ENCODE measurements at places on chromosomes 3 and 15. TPM values are rescaled to one million over a fixed set of nuclear protein-coding genes. Genes with fewer than 3 reads are reported as not detected.

The TEX9 gene
- 17.4 TPM for total RNA-seq

DNA sequence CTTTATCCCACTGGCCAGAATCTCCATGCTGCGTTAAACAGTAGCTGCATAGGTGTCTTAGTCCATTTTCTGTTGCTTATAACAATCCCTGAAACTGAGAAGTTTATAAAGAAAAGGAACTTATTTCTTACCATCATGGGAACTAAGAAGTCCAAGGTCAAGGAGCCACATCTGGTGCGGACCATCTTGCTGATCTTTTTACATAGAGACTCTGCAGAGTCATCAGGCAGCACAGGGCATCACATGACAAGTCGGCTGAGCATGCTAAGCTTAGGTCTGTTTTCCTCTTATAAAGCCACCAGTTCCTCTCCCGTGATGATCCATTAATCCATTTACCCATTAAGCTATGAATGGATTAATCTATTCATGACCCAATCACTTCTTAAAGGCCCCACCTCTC lies 22.4 kb upstream of the FAM174B start:
- DNase-seq = peak; percentile 25

DNA sequence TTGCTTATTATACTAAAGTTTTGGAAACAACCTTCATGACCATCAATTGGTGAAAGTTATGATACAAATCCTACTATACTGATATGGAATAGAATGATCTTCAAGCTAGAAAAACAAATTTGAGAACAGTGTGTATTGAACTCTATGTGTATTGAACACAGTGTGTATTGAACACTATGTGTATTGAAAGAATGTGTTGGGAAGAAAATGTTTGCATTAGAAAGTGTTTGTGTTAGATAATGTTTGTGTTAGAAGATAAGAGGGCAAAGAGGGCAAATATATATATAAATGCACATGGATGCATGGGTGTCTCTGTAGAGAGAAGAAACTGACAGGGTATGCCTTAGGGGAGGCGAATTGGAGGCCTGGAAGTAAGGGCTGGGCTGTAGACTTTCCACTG lies 42.4 kb downstream of the PCCB start:
- DNase-seq = no peak

DNA sequence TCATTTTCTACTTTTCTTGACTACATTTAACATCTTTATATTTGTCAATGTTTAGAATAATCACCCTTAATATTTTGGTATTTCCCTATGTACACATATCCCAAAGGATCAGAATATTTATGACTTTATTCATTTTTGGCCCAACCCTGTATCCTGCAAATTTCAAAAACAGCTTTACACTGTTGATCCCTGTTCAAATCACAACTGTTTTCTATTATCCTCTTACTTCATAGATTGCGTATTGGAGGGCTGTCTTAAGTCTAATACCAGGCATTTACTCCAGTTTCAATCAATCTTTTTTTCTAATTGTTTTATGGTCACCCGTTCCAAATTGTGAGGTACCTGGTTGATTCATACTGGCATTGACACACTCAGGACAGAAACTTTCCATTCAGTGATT lies 107.9 kb downstream of the RPL22L1 start:
- no peak for DNase-seq

DNA sequence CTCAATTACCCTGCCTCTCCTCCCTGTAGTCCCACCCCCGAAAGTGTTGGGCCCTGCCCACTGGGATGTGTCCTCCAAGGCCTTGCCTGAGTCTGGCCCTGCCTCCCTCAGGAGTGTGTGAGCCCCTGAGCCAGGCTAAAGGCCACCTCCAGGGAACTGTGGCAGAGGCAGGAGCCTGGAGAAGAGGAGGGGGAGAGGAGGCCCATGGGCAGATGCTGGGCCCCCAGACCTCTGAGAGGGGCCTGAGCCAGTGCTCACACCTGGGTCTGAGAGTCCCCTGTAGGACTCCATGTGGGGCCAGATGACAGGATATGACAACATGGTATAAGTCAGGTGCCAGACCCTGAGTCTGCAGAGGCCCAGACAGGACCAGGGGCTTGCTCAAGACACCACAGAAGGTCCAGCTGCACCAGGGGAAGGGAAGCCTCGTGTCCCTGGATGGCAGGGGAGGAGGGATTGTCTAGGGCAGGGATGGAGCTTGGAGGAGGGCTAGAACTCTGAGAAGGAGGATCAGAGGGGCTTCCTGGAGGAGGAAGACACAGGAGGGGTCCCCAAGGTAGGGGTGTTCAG lies 217.9 kb downstream of the TBC1D2B start:
- DNase-seq = no peak

DNA sequence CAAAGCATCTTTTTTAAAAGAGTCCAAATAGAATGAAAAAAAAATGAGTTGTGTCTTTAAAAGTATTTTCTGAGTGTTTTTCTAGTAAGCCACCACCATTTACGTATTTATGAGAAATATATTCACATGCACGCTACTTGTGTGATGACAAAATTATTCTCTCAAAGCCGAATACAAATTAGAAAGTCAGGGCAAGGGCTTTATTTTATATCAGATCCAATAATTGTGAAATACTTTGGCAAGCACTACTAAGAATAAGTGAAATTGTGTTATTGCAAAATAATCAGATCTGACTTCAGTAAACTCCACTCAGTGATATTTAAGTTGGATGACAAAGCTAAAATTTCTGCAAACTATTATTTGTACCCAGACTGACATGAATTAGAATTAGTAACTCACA lies 589.3 kb upstream of the KCNMB2 start:
- peak; percentile 85 for DNase-seq

DNA sequence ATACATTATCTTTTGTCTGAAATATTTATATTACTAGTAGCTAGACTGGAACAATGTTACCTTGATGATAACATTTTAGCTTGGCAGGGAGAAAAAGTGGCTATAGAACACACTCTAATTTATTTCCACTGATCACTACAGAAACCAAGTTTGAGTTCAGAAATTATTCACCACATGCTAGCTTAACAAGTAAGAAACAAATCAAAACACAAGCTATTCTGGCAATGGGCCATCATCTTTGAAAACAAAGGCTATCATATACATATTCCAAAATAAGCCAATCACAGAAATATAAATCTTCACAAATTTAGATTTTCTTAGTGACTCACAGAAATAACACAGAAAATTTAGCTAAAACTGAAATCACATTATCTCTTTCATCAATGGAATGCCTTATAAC lies 17.1 kb downstream of the AQR start:
- DNase-seq = no peak

DNA sequence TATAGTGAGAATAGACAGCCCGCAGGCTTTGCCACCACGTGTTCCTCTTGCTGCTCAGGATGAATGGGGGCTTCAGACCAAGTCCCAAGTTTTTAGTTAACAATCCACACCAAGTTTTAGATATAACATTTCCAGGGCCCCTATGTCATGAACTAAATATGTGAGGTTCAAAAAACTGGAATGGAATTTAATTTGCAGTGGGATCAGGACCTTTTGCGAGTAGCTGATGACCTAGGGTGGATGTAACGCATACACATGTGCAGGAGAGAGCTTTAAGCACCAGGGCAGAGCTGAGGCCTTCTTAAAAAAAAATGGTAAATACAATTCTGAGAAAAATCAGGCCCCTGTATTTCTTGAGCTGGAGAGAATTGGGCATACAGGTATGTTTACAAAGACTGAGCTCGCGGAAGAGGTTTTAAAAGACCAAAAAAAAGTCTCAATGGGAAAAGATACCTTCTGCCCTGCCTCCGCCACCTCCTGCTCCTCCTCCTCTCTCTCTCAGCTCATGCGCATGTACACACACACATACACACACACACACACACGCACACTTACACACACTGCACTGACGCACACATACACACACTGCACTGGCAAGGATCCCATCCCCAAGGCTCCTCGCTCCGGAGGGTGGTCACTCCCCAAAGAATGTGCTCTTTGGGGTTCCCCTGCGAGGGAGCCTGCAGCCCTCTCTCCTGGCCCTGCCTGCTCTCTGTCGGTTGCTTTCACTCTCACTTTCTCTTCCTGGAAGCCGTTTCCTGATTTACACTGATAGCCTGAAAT lies 48.2 kb upstream of the IGF1R start:
- peak; percentile 86 for DNase-seq

The FURIN gene
- total RNA-seq = 57.1 TPM

The ARHGEF3 gene
- 25.9 TPM for total RNA-seq

- no peak for DNase-seq
Measured at GRCh38 chr15:95742836-95743235, 587.7 kb upstream of the NR2F2 start.

DNA sequence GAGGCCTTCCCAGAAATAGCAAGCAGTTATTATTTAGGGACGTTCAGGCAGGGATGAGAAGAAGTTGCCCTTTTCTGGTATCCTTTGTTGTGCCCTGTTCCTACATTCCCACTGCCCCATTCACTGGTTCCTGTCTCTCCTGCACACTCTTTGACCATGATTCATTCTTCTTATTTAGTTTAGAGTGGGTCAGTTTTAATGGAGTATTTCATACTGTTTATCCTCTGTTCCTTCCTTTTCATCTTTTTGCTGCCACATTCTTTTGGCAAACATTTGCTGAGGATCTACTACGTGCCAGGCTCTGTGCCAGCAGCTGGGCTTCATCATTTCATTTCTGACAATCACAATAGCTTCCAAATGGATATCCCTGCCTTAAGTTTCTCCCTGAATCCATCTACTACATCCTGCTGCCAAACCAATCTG lies 11.8 kb upstream of the EID1 start:
- peak; percentile 55 for DNase-seq

The PRRT3 gene
- 2.1 TPM for total RNA-seq

DNA sequence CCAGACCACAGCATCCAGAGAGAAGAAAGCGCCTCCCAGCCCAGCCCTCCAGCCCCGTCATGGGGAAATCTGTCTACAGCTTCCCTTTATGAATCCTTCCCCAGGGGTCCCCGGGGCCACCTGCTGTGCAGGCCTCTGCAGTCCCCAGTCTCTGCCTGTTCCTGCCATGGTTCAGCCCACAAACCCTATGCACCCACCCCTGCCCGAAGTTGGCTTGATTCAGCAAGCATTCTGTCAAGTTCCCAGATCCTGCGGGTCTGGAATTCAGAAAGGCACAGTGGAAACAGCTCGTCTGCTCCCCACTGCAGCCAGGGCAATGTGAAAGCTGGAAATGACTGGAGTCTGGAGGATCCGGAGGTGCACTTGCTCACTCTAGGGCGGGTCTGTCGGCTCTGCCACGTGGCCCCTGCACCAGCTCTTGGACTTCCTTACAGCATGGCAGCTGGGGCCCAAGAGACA lies 2.9 kb upstream of the OCA2 start:
- DNase-seq = no peak

DNA sequence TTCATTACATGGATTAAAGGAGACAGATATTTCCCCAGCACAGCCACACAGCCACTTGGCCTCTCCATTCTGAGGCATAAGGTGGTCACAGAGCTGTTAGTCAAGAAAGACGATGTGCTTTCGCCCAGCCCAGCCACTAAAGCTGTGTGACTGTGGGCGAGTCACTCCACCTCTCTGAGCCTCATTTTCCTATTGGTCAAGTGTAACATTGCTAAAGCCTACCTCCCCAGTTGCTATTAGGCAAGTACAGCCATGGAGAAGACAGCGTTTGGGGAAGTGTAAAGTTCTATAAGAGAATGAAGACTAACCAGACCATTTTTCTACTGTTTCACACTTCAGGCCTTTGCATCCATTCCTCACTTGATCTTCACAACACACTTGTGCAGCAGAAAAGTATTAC lies 24.1 kb downstream of the TMEM40 start:
- DNase-seq = no peak

GRCh38 chr15:88624971-88625490 lies 3.9 kb downstream of the AEN start:
- DNase-seq = no peak

DNA sequence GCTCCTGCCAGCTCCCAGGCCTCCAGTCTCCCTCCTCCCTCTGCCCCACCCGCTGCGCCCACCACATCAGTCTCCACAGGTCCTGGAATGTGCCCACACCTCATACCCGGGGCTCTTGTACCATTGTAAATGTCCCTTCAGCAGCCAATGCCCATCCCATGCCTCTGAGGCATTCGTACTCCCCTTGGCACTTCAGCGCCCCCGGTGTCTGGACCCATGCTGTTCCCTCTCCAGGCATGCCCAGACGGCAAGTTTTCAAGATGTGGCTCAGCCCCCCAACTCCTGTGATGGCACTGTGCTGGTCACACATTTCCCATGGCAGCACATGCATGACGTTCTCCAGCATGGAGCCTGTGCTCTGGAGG lies 13.3 kb downstream of the PLXND1 start:
- no peak for DNase-seq

The NUTM1 gene
- total RNA-seq = not detected

- no peak for DNase-seq
Measured at GRCh38 chr3:187684880-187685279, 14.7 kb upstream of the SST start.

DNA sequence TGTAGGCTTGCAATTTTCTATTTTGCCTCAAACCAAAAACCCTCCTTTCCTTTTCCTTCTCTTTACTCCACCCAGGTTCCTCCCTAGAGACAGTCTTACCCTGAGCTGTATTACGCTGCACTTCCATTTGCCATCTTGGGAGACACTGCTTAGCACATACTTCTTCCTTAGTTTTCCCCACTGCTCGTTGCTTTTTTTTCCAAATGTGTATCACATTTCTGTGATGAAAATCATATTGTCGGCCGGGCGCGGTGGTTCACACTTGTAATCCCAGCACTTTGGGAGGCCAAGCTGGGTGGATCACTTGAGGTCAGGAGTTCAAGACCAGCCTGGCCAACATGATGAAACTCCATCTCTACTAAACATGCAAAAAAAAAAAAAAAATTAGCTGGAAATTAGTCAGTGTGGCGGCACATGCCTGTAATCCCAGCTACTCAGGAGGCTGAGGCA lies 29.5 kb downstream of the POPDC2 start:
- no peak for DNase-seq

The CHRM5 gene
- not detected for total RNA-seq

DNA sequence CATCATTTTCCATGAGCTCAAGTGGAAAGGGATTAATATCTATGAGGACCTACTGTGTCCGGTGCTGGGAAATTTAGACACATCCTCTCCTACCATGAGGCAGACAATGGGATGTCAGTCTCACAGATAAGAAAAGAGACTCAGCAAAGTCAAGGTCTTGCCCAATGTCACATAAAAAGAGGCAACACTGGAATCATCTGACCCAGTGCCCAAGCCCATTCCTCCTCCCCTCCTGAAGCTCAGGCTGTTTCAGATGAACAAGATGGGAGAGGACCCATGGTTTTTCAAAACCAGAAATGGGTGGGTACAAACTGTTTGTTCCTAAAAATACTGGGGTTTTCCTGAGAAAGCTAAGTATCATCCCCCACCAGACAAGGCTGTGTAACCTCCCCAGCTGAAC lies 22.2 kb downstream of the POC1A start:
- no peak for DNase-seq

DNA sequence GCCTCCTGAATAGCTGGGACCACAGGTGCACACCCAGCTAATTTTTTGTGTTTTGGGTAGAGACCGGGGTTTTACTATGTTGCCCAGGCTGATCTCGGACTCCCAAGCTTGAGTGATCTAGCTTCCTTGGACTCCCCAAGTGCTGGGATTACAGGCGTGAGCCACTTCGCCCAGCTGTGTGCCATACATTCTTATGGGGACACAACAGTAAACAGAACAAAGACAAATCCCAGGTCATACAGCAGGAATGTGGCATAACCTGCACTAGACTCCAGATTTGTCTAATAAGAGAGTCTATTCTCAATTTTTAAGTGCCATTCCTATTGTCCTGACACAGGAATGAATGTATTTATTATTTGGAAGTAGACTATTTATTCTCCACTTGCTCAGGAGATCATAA lies 17.6 kb downstream of the ARL6IP5 start:
- DNase-seq = no peak

The LRRC49 gene
- total RNA-seq = 24.3 TPM

The MED12L gene
- 0.55 TPM for total RNA-seq
